ENCODE measurements at places on chromosomes 1 and 21.

DNA sequence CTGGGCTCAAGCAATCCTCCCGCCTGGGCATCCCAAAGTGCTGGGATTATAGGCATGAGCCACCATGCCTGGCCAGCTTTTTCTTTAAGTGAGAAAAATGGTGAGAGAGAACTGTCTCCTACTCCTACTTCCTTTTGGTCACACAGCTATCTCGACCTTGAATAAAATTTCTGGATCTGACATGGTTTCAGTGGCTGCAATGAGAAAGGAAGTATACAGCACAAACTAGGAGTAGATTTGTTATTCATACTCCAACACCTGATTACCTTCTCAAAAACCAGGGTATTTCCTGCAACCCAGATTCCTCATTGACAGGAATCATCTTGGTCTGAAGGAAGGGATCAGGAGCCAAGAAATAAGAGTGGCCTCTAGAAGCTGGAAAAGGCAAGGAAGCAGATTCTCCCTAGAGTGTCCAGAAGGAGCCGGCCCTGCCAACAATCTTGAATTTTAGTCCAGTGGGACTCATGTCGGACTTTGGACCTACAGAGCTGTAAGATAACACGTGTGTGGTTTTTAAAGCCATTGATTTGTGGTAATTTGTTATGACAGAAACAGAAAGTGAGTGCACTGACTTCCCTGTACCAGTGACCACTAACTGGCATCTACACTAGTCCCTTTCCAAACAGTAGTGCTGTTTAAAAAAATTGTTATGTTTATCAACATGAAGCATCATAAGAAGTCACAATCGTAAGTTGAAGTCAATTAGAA, 516.6 kb downstream of the SMYD3 start:
- no peak for DNase-seq

- DNase-seq, result no peak
Measured at GRCh38 chr21:39020751-39021477, 162.3 kb downstream of the PSMG1 start.

DNA sequence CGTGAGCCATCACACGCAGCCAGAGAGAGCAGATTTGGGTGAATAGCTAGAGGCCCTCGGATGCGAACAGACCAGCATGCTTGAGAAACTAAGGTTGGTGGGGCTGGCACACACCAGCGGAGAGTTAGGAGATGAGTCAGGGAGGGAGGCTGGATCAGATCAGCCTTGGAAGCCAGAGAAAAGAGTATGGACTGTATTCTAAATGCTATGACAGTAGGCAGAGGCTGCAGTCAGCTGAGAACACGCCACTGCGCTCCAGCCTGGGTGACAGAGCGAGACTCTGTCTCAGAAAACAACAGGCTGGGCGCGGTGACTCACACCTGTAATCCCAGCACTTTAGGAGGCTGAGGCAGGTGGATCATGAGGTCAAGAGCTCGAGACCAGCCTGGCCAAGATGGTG, 4.0 kb upstream of the PLEKHM2 start:
- no peak for DNase-seq

- no peak for DNase-seq
Measured at GRCh38 chr1:201452866-201453265, 16.1 kb downstream of the PHLDA3 start.

GRCh38 chr1:156025876-156026275, 5.1 kb upstream of the SSR2 start:
- DNase-seq, result no peak

DNA sequence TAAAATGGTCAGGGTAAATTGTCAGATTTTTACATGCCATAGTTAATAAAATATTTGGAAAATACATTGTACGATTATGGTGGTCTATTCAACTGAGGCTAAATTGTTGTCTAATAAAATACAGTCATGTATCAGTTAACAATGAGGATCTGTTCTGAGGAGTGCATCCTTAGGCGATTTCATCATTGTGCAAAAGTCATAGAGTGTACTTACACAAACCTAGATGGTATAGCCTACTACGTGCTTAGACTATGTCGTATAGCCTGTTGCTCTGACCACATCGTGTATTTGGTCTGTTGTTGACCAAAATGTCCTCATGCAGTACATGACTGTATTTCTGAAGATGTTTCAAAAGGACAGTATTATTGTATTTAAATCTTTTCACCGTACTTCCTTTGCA, 5.2 kb downstream of the EEIG2 start:
- DNase-seq, result no peak

DNA sequence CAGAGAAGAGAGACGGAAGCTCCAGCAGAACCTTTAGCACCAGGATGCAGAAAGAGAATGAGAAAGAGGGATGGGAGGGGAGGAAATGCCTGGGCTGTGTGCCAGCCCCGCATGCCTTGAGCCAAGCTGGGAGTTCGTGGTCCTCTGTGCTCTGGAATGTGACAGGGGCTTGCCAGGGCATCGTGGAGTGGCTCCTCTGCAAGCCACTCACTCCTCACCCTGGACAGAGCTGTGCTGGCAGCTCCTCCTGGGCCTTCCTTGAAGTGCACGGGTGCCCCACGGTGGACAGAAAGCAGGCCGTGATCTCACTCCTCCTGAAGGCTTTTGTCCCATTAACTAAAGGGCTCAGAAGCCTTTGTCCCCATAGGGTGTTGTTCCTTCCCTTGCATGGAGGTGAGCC, 34.8 kb upstream of the PRELP start:
- DNase-seq, result peak; percentile 79

- no peak for DNase-seq
Measured at GRCh38 chr1:180892675-180893074, 20.0 kb upstream of the KIAA1614 start.

DNA sequence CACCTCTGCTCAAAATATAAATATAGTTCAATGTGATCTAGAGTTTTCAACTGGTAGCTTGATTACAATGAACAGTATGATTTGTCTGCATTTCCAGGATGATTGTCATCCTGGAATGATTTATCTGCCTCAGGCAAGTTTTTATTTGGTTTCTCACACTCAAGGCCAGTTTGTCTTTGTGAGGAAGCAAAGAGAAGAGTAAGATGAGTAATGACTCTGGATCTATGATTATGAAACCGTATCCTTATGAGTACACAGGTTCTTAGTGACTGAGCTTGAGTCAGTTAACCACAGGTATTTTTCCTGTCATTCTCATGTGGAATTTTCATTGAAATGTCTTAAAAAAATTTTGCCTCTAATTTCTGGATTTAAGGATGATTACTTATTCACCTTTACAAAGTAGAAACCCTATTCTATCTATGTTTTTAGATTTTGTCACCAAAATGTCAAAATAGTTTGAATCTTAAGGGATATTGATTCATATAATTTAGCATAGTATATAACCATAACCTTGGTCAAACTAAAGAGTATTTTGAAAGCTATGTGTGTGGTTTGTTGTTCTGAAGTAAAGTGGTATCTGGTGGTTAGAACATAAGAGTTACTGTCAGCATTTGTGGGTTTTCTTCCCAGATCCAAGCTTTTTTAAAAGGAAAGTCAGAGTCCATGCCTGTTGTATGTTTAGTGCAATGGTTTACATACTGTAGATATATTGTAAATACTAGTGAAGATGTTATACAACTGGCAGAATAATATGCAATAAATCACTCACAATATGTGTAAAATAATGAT, 145.0 kb downstream of the RASAL2 start:
- DNase-seq, result no peak

GRCh38 chr1:112855152-112855828, 100.7 kb downstream of the SLC16A1 start:
- DNase-seq, result no peak

DNA sequence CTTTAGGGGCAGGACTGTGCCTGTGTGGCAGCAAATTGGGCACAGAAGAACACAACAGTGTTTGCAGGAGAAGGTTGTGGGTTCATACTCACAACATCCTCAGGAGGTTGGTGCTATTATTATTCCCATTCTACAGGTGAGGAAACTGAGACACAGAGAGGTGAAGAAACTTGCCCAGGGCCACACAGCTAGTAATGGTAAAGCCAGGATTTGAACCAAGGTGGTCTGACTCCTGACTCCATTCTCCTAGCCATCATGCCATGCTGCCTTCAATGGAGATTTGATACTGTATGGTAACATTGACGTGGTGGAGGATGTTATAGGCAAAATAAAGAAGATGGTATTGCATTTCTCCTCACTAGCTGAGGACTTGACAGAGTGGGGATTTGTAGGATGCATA, 334.2 kb downstream of the RPS6KC1 start:
- no peak for DNase-seq

GRCh38 chr1:183589874-183590243, 400 bp downstream of the NCF2 start:
- DNase-seq, result no peak

- DNase-seq, result peak; percentile 64
Measured at GRCh38 chr1:234782105-234782751, 172.2 kb upstream of the IRF2BP2 start.

All from right forelimb (tissue), 1 donor.